ENCODE measurements at places on chromosomes 3 and 15. TPM values are rescaled to one million over a fixed set of nuclear protein-coding genes. Genes with fewer than 3 reads are reported as not detected.

- no peak for DNase-seq
Measured at GRCh38 chr3:113174304-113174703, 37.1 kb upstream of the BOC start.

DNA sequence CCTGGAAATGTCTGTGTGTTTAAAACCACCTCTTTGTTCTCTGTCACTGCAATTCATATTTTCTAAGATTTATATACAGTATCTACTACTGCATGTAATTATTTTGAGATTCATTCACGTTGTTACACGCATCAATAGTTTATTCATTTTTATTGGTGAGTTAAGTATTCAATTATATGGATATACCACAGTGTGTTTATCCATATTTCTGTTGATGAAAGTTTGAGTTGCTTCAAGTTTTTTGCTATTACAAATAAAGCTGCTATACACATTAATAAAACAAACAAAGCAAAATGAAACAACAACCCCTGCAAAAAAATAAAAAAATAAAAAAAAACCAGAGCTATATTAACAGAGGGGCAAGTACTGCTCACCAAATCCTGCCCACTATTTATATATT is 122.3 kb downstream of the NR2E3 start:
- DNase-seq, result no peak

GRCh38 chr3:89223188-89223587 is 115.8 kb downstream of the EPHA3 start:
- no peak for DNase-seq

- no peak for DNase-seq
Measured at GRCh38 chr3:177245250-177245649, 48.0 kb upstream of the TBL1XR1 start.

STAB1 gene
- total RNA-seq, result 52.2 TPM

ITGA11 gene
- 9.3 TPM for total RNA-seq

All from cardiac septum (tissue), 1 donor.